H4 (cell line): ENCODE measurements at places on chromosomes 3 and 15. TPM values are rescaled to one million over a fixed set of nuclear protein-coding genes. Genes with fewer than 3 reads are reported as not detected.
A peak's percentile ranks its signal among the peaks of the same experiment; 100 is the strongest.

CD200 gene
- total RNA-seq, result not detected in 2 replicates

FBXO22 gene
- total RNA-seq, result 46.4 and 60.0 TPM in 2 replicates

DNA sequence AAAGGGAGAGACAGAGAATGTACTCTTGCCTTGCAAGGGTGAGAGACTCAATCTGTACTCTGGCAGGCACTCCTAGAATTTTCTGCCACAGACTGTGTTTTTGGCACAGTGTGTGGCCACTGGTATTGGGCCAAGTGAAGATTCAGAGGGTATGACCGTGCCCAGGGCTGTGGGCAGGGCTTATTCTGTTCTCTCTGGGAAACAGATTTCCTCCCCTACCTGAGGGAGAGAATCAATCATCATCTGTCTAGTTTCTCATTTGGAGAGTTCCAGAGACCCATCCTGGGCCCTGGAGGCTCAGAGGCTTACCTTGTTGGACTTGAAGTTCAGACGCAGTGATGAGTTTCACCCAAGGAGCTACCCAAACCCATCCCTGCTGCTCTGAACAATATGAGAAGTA is 28.2 kb downstream of the CSTA start:
- DNase-seq, result no peak

- DNase-seq, result no peak
Measured at GRCh38 chr15:38826880-38827279, 262.3 kb upstream of the RASGRP1 start.

DNA sequence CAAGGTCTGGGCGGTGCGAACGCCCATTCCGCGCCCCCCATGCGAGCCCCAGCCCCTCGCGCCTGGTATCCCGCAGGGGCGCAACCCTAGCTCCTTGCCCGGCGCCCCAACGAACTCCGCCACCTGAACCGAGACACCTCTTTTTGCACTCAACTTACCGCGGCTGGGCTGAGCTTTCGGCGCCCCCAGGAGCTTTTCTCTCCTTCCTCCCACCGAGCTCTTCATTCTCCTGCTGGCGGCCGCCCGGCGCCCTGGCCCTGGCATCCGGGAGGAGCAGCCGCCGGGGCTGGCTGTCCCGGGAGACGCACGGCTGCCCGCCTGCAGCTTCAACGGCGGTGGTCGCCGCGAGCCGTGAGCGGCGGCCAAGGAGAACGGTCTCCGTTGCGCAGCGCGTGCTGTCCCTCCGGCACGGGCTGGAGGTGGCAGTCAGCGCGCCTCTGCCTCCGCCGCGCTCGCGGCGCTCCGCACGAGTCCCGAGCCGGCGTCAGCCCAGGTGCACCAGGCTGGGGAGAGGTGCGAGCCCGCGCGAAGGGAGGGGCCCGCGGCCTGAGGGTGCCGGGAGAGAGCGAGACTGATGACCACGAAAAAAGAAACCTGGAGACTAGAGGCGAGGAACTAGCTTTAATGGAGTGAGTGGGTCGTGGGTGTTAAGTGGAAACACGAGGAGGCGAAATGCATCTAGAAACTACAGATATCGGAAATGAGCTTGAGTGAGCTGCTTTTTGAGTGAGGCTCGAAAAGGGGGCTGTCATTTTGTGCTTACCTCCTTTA is 621.5 kb upstream of the ZNF385D start:
- no peak for DNase-seq

DNA sequence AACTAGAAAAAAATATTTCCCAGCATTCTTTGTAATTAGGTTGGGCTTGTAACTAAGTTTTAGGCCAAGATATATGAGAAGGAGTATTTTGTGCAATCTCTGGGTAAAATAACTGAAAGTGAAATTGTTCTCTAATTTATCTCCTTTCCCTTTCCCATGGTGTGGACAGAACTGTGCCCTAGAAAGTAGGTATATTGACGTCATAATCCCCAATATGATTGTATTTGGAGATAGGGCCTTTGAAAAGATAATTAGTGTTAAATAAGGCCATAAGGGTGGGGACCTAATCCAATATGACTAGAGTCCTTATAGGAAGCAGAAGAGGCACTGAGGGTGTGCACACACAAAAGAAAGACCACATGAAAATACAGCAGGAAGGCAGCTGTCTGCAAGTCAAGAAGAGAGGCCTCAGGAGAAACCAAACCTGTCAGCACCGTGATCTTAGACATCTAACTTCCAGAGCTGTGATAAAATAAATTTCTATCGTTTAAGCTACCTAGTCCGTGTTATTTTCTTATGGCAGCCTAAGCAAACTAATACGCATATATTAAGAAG is 106.6 kb downstream of the KCNH8 start:
- DNase-seq, result no peak

- peak; percentile 25 for DNase-seq
Measured at GRCh38 chr15:101675796-101676582, 23.8 kb upstream of the TM2D3 start.

DNA sequence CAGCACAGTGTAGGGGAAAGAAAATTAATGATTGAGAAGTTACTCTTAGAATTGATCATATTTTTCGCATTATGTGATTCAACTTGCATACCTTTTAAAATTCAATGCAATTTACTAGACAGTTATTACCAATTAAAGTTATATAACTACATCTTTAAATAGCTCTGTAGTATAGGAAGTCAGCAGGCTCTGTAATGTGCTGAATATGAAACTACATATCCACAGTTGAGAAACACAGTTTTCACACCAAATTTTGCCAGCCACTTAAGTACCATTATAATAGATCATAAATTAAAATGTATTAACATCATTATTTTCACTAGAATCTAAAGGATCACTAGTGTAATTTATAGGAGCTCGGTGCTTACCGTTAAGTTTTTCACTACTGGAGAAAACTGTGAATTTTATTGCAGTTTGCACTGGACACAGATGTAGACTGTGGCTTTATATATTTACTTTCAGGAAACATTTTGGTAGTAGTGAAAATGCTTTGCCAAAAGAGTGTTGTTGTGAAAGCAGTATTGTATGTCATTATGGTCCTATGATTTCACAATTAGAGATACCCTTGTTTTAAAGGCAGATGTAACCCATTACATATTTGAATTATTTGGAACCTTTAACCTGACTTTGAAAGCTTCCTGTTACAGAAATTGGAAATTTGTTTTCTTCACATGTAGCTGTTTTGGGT is 113.6 kb downstream of the PLCL2 start:
- no peak for DNase-seq

DNA sequence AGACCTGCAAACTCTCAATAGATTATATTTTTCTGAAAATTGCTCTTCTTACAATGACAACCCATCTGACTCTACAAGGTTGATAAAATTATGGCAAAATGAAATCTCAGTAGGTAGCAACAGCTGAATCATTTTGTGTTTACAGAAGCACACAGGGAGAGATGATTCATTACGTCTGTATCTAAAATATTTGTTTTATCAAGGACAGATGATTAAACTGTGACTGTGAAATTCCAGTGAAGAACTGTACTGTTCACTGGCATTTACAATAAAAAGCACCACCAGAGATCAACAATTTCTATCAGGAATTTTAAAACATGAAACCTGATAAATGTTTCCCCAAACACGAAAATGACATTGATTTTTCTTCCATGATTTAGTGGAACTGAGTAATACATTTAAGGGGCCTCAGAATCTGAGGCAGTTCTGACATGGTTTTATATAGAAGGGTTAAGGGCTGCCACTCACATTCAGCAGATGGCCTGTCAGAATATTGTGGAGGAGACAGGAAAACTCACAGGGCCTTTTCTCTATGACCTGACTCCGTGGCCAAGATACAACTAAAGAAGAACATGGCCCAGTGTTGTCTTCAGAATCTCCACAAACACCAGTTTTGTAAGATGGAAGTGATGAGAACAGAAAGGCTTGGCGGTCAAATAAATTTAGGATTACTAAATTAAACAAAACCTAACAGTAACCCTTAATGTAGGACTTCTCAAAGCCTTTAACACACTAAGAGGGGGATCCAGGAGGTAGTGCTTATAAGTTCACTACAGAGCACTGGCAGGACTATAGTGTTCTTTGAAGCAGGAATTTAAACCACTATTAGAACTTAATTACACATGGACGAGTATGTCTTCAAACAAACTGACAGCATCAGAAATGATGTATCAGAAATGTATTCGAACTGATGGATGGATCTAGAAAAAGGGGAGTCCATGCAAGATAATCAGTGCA is 25.9 kb downstream of the RAD18 start:
- peak; percentile 10 for DNase-seq

GRCh38 chr15:55928955-55929354 is 64.5 kb downstream of the NEDD4 start:
- no peak for DNase-seq
